ENCODE measurements at places on chromosomes 3 and 15. TPM values are rescaled to one million over a fixed set of nuclear protein-coding genes. Genes with fewer than 3 reads are reported as not detected.
A peak's percentile ranks its signal among the peaks of the same experiment; 100 is the strongest.

Gene ITIH1
- not detected for total RNA-seq

DNA sequence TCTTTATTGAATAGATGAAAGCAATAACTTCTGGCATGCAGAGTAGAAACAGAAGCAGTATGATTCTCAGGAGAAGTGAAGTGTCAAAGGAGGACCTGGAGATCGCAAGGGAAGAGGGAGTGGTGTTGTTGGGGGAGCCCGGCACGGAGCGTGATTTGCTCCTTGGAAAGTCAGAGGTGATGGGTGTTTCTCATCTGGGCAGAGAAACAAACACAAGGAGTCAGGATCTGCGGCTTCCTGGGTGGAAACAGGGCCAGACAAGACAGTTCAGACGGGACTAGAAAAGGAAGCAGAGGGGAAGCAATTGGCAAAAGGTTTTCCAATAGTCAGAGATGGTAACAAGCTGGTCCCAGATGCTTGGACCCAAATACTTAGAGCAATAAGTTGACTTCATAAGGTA, 34.4 kb upstream of the CCDC80 start:
- DNase-seq = peak; percentile 31

- DNase-seq = peak; percentile 32
Measured at GRCh38 chr15:68578175-68578979, 416 bp upstream of the CORO2B start.

Gene DUOXA2
- total RNA-seq = not detected

GRCh38 chr3:193645806-193646205, 52.8 kb downstream of the OPA1 start:
- no peak for DNase-seq
